Caki2 (cell line): ENCODE measurements at places on chromosomes 7 and 10. TPM values are rescaled to one million over a fixed set of nuclear protein-coding genes. Genes with fewer than 3 reads are reported as not detected.
A peak's percentile ranks its signal among the peaks of the same experiment; 100 is the strongest.

GRCh38 chr7:1345796-1346755, 113.2 kb downstream of the MICALL2 start:
- no peak for DNase-seq

The NUTM2B gene
- 0.35 and 1.5 TPM in 2 replicates for total RNA-seq

DNA sequence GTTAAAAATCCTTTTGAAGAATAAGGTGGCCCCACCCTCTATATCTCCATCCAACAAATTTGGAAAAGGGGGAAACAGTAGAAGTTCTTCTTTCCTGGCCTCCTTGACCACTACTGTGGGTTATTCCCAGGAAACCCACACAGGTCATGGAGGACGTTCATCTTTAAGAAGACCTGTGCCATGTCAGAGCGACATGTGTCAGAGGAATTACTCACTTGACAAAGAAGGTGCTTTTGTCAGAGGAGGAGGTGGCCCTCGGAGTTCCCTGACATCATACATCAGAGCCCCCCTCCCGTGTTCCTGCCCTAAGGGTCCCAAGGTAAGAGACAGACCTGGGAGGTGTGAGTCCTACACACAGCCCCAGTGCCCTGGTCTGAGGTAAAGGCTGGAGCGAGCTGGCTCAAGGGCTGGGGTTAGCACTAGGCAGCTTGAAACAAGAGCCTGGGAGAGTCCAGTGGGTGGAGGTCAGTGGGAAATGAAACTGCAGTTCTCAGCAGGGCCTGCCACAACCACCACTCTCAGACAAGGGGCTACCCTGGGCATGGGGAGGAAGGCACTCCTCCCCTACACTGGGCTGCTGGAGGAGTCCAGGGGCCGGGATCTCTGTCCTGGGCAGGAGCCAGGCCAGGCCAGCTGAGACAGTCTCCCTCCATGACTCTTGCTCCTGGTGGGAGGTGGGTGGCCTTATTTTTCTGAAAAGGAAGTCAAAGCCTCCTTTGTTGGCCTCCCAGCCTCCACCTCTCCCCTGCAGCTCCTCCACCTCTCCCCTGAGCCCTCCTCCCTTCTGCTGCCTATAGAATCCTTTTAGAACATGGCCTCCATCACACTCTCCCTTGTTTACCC, 21.8 kb upstream of the ZMIZ1 start:
- DNase-seq = no peak

The RPEL1 gene
- not detected in 2 replicates for total RNA-seq

DNA sequence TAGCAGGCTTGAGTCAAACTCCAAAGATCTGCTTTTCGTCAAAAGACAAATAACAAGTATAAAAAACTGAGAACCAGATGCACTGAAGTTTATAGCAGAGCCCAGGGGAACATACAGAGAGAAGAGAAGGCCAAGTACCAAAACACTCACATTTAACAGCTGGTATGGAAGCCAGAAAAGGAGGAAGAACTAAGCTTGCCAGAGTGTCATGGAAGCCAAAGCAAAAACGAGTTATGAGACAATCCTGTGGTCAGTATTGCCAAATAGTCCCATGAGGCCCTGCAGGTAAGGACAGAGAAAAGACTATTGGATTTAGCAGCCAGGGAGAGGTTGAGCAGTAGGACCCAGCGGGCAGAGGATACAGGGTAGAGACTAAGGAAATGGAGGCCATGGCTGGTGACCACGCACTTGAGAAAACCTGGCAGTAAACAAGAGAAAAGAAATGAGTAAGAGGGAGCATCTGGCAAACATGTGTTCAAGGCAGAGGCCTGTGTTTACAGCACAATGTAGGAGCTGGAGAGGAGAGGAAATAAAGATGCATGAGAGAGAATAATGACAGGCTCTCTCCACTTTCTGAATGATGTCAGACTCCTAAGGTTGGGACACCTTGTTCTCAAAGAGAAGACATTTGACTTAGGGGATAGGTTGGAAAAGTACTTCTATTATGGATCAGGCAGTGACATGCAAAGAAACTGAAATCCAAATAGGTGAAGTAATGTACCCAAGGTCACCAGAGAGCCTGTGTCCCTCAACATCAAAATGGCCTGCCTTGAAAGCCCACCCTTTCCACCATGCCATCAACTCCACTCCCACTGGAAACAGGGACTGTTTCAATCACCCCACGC, 9.1 kb downstream of the CREB3L2 start:
- no peak for DNase-seq

DNA sequence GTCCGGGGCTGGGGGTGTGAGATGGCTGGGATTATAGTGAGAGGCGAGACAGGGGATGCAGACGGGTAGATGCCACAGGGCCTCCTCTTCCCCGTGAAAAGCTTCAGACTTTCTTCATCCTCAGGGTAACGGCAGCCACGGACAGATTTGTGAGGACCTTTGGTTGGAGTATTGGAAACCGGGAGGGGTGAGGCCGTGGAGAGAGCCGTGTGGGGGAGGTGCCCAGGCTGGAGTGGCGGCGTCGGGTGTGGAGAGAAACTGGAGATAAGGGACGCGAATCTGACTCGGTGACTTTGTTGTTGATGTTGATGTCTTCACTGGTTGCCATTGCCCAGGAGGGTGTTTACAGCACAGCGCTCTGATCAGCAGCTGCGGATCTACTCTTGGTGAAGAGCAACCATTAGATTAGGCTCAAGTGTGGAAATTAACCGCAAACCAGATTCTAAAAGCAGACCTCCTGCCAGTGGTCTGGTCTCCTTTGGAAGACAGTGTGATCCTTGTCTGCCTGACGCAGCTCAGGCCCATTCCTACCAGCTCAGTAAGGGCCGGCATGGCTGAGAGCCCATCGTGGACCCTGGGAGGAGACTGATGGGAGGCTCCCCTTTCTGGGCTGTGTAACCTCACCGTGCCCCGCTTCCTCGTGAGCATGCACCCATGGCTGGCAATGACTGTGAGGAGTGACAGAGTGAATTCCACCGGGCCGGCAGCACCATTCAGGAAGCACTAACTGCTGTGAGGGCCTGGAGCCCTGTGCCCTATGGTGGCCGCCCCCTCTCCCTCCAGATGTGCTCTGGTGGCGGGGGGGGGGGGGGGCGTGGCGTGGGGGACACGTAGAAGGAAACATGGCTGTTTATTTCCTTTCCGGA, 90.3 kb downstream of the INPP5A start:
- no peak for DNase-seq

The LIPK gene
- not detected in 2 replicates for total RNA-seq

- no peak for DNase-seq
These were observed 630 bp downstream of the ZNF680 start for GRCh38 chr7:64562256-64562625.

DNA sequence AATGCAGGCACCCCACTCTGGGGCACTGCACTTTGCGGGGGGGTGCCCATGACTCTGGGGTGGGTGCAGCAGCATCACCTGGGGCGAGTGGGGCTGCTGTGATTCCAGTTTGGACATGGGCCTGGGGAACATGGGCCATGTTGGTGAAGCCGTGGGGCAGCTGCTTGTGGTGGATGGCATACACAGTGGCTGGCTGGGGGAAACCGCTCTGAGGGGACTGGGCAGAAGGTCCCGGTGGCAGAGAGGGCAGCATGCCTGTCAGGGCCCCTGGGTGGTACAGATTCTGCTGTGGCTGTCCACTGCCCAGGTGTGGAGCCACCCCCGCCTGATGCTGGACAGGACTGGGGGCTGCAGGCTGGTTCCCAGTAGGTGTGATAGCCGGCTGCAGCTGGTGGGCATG, 57.2 kb downstream of the LRRC72 start:
- no peak for DNase-seq

- peak; percentile 77 for DNase-seq
These were observed 244.8 kb downstream of the KCNMA1 start for GRCh38 chr10:77392851-77393250.

DNA sequence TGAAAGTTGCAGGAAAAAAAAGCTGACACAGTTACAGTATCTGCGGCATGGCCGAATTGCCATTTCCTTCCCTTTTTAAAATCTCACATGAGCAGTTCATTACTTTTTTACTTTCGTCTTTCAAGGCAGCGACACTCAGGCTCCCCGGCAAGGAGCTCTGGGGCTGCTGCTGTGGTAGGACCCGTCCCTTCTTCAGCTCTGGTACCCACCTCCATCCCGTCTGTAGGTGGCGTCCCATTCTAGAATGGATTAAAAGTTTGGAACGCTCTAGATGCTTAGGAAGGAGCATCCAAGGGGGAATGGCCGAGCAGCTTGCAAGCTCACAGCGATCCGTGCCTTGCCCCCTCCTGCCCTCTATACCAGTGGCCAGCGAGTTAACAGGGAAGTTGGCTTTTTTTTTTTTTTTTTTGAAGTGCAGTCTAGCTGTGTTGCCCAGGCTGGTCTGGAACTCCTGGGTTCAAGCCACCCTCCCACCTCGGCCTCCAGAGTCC, 22.8 kb upstream of the TTYH3 start:
- peak; percentile 13 for DNase-seq

DNA sequence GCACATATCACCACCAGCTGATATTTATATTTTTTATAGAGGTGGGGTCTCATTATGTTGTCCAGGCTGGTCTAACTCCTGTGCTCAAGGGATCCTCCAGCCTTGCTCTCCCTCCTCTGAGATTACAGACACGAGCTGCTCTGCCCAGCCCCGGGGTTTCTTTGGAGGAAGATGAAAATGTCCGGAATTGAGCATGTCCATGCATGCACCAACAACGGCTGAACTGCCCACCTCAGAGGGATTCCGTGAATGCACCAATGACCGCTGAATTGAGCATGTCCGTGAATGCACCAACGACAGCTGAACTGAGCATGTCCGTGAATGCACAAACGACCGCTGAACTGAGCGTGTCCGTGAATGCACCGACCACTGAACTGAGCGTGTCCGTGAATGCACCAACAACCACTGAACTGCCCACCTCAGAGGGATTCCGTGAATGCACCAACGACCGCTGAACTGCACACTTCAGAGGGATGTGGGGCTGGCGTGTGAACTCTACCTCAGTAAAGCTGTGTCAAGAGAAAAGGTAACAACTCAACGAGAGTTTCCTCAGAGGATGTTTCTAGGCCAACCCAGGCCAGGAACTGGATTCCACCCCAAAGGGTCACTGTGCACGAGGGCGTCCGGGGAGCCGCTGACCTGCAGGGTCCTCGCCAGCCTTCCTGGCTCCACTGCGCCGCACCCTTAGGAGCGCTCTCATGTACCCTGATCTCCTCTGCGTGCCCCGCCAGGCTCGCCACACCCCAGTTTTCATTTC, 34.9 kb upstream of the INPP5A start:
- DNase-seq = no peak

GRCh38 chr10:28913436-28914237, 236.3 kb downstream of the BAMBI start:
- DNase-seq = peak; percentile 96

GRCh38 chr7:95684505-95684904, 87.8 kb upstream of the DYNC1I1 start:
- DNase-seq = no peak

GRCh38 chr7:21030237-21030871, 243.7 kb upstream of the SP8 start:
- no peak for DNase-seq

The MMP21 gene
- not detected in 2 replicates for total RNA-seq

DNA sequence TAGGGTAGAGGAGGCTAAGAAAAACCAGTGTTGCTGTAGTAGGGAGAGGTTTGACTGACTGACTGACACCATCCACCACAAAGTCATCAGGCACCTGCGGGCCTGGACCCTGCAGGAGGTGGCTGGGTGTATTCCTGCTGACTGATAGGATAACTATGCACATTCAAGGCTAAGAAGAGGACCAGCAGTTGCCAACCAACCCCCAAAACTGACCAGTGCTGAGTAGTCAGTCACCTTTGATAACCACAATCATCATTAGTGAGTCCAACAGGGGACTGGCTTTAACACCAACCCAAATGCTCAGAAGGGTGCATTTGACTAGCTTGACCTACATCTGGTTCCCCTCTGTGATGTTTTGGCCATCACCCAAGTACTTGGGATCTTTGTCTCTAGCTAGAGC, 30.5 kb downstream of the PLXNA4 start:
- no peak for DNase-seq

The PRKCQ gene
- 9.8 and 10.8 TPM in 2 replicates for total RNA-seq

DNA sequence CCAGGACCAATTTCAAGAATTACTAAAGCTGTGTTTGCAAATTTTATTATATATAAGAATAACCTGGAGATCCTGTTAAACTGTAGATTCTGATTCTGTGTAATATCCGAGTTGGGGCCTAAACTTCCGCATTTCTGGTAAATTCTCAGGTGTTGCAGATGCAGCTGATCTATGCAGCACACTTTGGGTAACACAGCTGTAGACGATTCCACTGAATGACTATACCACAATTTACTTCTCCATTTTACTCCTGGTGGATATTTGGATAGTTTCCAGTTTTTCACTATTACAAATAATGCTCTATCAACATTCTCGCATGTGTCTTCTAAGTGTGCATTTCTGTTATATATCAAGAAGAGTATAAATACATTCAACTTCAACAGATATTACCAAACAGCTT, 7.5 kb downstream of the GDI2 start:
- DNase-seq = no peak

The PALD1 gene
- 1.3 and 1.6 TPM in 2 replicates for total RNA-seq

GRCh38 chr10:122112625-122113160, 123.7 kb downstream of the TACC2 start:
- DNase-seq = peak; percentile 93

GRCh38 chr10:46022978-46023702, 7.3 kb downstream of the NCOA4 start:
- DNase-seq = peak; percentile 97

- no peak for DNase-seq
These were observed 19.3 kb upstream of the MYH16 start for GRCh38 chr7:99253369-99253768.

DNA sequence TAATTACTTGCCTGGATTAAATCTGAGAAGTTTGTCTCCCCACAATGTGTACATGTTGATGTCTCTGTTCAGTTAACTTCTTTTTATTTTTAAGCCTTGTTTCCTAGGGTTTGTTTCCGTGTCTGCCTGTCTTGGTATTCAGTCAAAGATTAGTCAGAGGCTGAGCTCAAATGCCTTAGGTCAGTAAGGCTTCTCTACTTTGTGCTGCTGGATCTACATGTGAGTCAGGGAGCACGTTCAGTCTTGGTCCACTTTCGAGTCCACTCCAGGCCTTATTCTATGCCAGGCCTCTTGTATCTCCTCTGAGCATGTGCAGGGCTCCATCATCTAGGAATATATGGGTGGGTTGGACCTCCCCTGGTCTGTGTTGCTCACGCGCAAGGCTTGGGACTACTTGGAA, 93.3 kb upstream of the FZD8 start:
- DNase-seq = no peak

DNA sequence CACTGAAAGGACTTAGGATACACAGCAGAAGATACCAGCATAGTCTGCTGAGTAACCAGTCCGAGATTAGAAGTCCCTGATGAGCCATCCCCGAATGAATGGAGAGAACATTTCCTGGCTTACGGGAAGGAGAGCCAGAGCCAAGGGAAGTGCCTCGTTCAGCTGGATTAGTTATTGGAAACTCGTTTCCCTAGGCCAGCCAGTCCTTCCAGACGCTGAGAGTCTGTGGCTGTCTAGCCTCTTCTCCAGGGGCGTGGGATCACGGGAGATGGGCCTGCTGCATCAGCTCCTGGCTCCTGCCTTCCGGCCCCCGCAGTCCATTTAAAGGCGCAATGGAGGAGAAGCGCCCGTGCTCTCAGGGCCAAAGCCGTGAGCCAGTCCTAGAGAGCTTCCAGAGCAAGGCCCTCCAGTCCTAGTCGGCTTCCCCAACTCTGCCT, 712.8 kb downstream of the PARD3 start:
- no peak for DNase-seq

The IL6 gene
- 2.0 and 6.4 TPM in 2 replicates for total RNA-seq

- no peak for DNase-seq
These were observed 23.7 kb downstream of the ZNF775 start for GRCh38 chr7:150402671-150403321.
